Lung (tissue), 17 donors: ENCODE measurements at places on chromosomes 11 and 22.

GRCh38 chr11:47857892-47858543 is 9.9 kb upstream of the NUP160 start:
- H3K27me3 ChIP-seq, result no peaks in the 10 kb centered on the region
- H3K27ac ChIP-seq, result peak overlapping the region; percentile 40
- H3K4me3 ChIP-seq, result no peak overlapping the region
- no peak for DNase-seq

DNA sequence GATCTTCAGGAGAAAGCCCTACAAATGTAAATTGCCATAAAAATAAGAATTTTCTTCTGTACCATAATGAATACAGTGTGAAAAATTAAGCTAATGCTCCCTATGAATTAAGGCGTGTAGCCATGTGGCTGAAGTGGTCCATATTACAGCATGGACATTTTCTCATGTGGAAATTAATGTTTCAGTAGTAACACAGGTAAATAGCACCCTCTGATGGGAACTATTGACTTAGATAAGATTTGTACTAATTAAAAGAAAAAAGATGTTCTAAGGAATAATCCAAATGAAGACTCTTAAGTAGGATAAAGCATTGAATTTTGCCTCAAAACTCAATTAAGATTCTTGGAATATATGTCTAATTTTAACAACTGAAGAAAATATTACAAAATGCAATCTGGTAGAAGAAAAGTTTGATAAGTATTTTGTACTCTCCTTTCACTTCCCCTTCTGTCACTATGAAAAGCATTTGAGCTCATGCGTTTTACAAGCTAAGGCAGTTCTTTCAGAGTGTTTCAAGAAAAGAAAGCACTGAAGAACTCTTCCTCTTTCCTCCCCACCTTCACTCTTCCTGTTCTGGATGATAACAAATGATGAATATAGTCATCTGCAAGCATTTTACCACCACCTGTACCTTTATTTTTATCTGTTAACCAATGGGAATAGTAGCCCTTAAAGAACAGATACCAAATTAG is 9.9 kb upstream of the OR8D2 start:
- H3K4me1 ChIP-seq, result no peaks in the 10 kb centered on the region
- no peaks in the 10 kb centered on the region for H3K36me3 ChIP-seq
- no peak overlapping the region for H3K27ac ChIP-seq
- no peaks in the 10 kb centered on the region for H3K27me3 ChIP-seq

GRCh38 chr22:18012531-18012930 is 11.8 kb downstream of the MICAL3 start:
- no peak for DNase-seq
- H3K36me3 ChIP-seq, result no peaks in the 10 kb centered on the region
- H3K4me3 ChIP-seq, result no peak overlapping the region
- H3K27ac ChIP-seq, result no peak overlapping the region

GRCh38 chr11:35688023-35688422 is 25.4 kb downstream of the TRIM44 start:
- H3K27ac ChIP-seq, result no peak overlapping the region
- peaks cover 16% of the 10 kb centered on the region for H3K36me3 ChIP-seq
- H3K27me3 ChIP-seq, result no peaks in the 10 kb centered on the region
- DNase-seq, result no peak
- no peak overlapping the region for H3K4me3 ChIP-seq
- peaks cover 14% of the 10 kb centered on the region for H3K4me1 ChIP-seq

DNA sequence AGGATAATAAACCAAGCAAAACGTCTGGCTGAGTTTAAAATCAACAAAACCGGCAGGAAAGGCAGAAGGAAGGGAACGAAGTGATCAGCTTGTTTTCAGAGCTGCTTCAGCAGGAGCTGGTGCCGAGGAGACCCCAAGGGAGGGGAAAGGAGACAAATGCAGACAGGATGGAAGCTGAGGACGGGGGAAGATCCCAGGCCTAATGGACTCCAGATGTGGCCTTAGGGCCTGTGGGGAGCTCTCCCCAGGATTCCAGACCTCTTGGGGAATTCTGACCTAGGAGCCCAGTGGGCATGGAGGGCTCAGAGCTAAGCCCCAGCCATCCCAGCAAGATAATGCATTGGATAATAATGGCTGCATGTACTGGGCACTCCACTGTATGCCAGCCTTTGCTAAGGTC is 211.4 kb upstream of the NARS2 start:
- no peaks in the 10 kb centered on the region for H3K36me3 ChIP-seq
- DNase-seq, result no peak
- no peak overlapping the region for H3K4me3 ChIP-seq
- no peak overlapping the region for H3K27ac ChIP-seq
- no peaks in the 10 kb centered on the region for H3K4me1 ChIP-seq
- no peaks in the 10 kb centered on the region for H3K27me3 ChIP-seq

- no peak overlapping the region for H3K4me3 ChIP-seq
- no peaks in the 10 kb centered on the region for H3K27me3 ChIP-seq
- no peaks in the 10 kb centered on the region for H3K36me3 ChIP-seq
- H3K27ac ChIP-seq, result no peak overlapping the region
Observed at GRCh38 chr22:49157529-49158339, 669.9 kb downstream of the BRD1 start.

GRCh38 chr11:17707830-17708229 is 11.5 kb upstream of the MYOD1 start:
- H3K27me3 ChIP-seq, result peaks cover 24% of the 10 kb centered on the region
- H3K27ac ChIP-seq, result no peak overlapping the region
- no peaks in the 10 kb centered on the region for H3K36me3 ChIP-seq
- no peaks in the 10 kb centered on the region for H3K4me1 ChIP-seq

GRCh38 chr11:2885678-2886081 is at the start of gene CDKN1C:
Gene CDKN1C (minus strand): TSS chr11:2885775. CDS start chr11:2885456, 319 bp downstream.
- no peaks in the 10 kb centered on the region for H3K27me3 ChIP-seq
- peak within 1 kb of the TSS; percentile 65 for H3K4me3 ChIP-seq
- H3K4me1 ChIP-seq, result peaks cover 44% of the 10 kb centered on the region
- H3K36me3 ChIP-seq, result peaks cover 3% of the 10 kb centered on the region
- DNase-seq, result peak; percentile 96

DNA sequence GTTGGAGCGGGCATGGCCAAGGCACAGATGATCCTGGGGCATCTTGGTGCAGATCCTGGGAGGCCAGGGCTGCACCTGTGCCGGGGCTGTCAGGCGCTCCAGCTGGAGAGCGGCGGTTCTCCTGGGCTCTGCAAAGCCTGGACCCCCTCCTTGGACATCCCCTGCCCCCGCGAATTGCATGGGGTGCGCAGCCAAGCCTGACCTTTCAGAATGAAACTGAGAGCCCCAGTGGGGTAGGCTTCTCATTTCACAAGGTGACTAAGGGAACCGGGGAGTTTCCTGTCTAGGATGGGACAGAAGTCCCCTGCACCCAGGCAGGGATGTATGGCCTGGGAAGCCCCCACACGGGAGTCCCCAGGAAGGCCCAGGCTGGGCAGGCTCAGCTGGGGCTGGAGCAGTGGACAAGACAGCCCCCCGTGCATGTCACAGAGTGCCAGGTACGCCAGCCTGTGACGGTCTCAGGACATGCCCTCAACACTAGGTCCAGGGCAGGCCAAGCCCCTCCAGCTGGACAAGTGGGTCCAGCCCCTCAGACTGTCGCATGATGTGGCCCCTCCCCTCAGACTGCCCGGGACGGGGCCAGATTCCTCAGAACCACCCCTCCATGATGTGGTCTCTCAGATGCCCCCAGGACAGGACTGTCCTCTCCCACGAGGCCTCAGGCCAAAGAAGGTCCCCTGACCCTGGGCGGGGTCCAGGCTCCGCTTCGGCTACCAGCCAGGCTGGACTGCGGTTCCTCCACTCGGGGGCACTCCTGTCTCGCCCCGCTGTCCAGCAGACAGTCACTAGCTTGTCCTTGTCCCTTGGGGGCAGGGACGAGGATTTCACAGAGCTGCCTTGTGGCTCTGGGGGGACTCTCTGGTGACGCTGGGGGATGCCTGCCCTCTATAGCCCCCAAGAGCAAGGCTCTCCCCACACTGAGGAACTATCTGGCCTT is 2.3 kb downstream of the LSP1 start:
- peaks cover 1% of the 10 kb centered on the region for H3K36me3 ChIP-seq
- no peak for DNase-seq
- H3K27ac ChIP-seq, result no peak overlapping the region

GRCh38 chr11:32418836-32419235 is 16.5 kb downstream of the WT1 start:
- peaks cover 2% of the 10 kb centered on the region for H3K36me3 ChIP-seq
- H3K4me3 ChIP-seq, result no peak overlapping the region
- no peak for DNase-seq

GRCh38 chr11:64814712-64815187 is 4.4 kb upstream of the MEN1 start:
- no peak overlapping the region for H3K4me3 ChIP-seq
- no peaks in the 10 kb centered on the region for H3K27me3 ChIP-seq

DNA sequence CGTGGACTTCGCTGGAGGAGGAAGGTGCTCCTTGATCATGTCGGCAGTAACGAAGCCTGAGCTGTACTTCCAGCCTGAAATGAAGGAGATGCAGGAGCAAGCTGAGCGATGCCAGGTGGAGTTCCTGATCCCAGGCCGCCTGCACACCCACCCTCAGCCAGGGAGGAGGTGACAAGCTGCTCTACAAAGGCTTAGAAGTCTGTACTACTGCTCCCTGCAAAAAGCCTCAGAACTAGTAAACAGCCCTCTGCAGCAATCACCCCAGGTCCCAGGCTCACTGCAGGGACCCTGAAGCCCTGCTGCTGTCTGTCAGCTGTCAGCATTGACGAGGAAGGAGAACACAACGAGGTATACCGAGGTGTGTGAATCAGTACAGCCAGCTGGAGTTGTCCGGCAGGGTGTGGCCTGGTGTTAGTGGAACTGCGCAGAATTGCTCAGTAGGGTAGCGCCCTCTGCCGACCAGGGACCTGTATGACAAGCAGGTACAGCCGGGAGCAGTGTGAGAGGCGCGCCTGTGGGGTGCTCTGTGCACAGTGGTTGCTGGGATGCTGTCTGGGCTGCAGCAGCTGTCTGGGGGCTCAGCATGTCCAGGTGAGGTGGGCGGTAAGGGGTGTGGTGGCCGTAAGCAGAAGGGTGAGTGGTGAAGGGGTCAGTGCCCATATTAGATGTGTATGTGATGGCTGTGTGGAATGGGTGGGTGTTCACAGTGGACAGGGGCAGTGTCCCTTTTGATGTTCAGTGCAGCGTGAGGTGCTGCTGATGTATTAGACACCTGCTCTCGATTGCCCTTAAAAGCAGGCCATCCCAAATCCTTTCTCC is 7.6 kb downstream of the CYB5R2 start:
- no peaks in the 10 kb centered on the region for H3K27me3 ChIP-seq
- H3K36me3 ChIP-seq, result no peaks in the 10 kb centered on the region
- H3K4me1 ChIP-seq, result no peaks in the 10 kb centered on the region
- H3K27ac ChIP-seq, result no peak overlapping the region
- peak; percentile 71 for DNase-seq

- H3K4me3 ChIP-seq, result no peak overlapping the region
- H3K27me3 ChIP-seq, result no peaks in the 10 kb centered on the region
- DNase-seq, result peak; percentile 79
- H3K36me3 ChIP-seq, result no peaks in the 10 kb centered on the region
Observed at GRCh38 chr11:66981976-66982578, 7.0 kb downstream of the C11orf86 start.

DNA sequence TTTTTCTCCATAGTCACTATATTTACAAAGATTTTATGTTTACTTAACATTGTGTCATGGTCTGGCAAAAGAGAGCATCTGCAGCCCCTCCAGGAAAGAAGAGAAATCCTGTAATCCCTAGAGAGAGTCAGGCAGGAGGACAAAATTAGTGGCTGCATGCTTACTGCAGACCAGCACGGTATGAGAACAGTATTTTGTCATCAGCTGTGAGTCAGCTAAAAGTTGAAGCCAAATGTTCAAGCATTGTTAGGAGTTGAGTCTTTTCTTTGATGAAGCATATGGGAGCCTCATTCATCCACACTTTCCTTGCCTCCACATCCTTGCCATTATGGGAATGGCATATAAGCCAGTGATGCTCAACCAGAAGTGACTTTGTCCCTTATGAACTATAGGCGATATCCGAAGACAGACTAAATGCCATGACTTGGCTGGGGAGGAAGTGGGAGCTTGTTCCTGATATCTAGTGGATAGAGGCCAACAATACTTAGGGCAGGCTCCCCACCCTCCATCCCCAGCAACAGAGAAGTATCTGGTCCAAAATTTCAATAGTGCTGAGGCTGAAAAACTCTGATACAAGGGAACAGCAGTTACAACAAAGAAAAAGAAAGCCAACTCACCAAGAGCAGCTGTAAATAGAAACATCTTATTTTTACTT is 112.0 kb upstream of the OR5AK2 start:
- H3K27me3 ChIP-seq, result no peaks in the 10 kb centered on the region
- peaks cover 4% of the 10 kb centered on the region for H3K4me1 ChIP-seq
- H3K36me3 ChIP-seq, result no peaks in the 10 kb centered on the region
- H3K27ac ChIP-seq, result no peak overlapping the region

- no peaks in the 10 kb centered on the region for H3K36me3 ChIP-seq
- no peak overlapping the region for H3K27ac ChIP-seq
- H3K27me3 ChIP-seq, result no peaks in the 10 kb centered on the region
- no peak overlapping the region for H3K4me3 ChIP-seq
Observed at GRCh38 chr11:89220684-89221339, 43.1 kb downstream of the TYR start.

DNA sequence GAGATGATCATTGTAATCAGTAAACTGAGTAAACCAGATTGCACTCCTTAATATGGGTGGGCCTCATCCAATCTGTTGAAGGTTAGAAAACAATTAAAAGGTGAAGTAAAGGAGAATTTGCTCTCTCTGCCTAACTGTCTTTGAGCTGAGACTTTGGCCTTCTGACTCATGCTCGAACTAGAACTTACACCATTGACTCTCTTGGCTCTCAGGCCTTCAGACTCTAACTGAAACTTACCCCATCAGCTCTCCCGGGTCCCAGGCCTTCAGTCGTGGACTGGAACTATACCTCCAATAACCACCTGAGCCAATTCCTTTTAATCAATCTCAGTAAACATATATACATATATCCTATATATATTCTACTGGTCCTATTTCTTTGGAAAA is 34.0 kb downstream of the LGR4 start:
- no peak overlapping the region for H3K27ac ChIP-seq
- H3K36me3 ChIP-seq, result no peaks in the 10 kb centered on the region
- peaks cover 3% of the 10 kb centered on the region for H3K4me1 ChIP-seq

- no peak overlapping the region for H3K4me3 ChIP-seq
- H3K27ac ChIP-seq, result no peak overlapping the region
- H3K36me3 ChIP-seq, result no peaks in the 10 kb centered on the region
- no peaks in the 10 kb centered on the region for H3K4me1 ChIP-seq
- H3K27me3 ChIP-seq, result no peaks in the 10 kb centered on the region
Observed at GRCh38 chr11:17538054-17538453, 6.2 kb downstream of the USH1C start.

DNA sequence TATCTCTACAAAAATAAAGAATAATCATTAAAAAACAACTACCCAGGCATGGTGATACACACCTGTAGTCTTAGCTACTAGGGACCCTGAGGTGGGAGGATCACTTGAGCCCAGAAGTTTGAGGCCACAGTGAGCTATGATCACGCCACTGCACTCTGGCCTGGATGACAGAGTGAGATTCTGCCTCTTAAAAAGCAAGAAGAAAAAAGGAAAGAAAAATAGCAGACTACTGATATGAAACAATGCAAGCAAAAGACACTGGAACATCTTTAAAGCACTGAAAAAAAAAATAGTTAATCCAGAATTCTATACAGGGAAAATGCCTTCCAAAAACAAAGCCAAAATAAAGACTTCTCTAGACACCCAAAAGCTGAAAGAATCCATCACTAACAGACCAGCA is 5.9 kb downstream of the VPS37C start:
- no peak for DNase-seq
- no peaks in the 10 kb centered on the region for H3K36me3 ChIP-seq

GRCh38 chr22:35928285-35928798 is 100.3 kb downstream of the RBFOX2 start:
- DNase-seq, result no peak
- no peaks in the 10 kb centered on the region for H3K4me1 ChIP-seq
- H3K27me3 ChIP-seq, result no peaks in the 10 kb centered on the region
- no peak overlapping the region for H3K27ac ChIP-seq
